GM20000 (cell line): ENCODE measurements at places on chromosomes 6 and 20.

DNA sequence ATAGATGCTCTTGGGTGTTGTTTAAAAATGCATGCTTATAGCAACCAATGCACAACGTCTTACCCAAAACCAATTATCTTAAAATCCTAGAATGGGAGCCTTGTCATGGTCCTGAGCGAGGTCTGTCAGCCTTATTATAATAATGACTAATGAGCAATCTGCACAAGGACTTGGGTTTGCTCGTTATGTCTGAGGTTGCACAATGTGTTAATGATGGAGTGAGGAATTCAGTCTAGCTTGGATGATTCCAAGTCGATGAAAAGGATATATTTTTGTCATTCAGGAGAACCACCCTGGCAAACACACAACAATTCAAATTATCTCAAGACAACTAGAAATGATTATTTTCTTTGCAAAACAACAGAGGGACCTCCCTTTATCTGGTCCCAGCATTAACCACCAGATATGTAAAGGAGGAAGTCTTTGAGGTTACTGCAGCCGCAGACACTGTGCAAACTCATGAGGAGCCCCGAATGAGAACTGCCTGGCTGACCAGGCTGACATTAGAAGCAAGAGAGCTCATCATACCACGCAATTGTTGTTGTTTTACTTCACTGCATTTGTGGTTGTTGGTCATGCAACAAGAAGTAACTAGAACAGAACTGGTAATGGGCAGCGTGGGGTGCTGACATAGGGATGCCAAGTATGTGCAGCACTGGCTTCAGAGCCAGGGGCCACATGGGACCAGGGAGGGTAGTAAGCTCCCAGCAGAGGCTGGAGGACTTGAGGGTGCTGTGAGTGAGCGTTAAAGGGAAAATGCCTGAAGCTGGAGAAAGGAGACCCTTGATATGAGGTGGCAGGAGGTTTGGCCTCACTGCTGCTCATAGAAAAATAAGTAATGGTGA is 488.3 kb downstream of the CDH26 start:
- DNase-seq, result no peak

DNA sequence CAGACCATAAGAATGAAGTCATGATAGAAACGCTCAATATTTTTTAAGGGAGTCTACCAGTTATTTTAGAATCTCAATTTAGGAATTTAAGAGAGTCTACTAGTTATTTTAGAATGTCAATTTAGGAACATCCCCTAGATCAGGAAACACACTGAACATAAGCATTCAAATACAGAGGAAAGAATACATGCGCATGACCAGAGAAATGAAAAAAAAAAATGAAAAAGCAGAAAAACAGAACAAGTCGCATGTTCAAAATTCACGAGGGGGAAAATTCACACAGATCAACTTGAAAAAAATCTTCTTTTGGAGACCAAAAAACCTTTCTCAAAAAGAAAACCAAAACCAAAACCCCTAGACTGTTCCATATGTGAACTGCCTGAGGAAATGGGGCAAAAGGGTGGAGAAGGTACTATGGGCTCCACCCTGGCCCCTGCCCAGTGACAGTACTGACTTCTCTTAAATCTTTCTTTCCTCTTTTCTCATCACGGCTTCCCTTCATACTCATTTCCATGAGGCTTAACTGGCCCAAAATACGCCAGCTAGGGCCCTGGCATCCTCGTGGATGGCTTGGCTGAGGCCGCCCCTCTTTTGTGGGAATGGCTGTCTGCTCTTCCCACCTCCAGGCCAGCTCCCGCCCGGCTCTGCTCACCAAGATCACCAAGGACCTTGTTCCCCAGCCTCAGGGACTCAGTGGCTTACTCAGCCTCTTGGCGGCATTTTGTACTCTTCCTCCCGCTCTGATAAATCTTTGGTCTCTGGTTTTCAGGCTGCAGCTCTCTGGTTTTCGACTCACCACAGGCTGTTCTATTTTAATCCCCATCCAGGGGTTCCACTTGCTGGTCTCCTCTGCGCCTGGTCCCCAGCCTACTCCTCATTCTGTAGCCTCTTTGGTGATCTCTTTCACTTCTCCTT is 11.2 kb downstream of the ZBTB2 start:
- peak; percentile 37 for DNase-seq

- DNase-seq, result no peak
Observed at GRCh38 chr6:21970569-21971300, 326.1 kb downstream of the PRL start.

DNA sequence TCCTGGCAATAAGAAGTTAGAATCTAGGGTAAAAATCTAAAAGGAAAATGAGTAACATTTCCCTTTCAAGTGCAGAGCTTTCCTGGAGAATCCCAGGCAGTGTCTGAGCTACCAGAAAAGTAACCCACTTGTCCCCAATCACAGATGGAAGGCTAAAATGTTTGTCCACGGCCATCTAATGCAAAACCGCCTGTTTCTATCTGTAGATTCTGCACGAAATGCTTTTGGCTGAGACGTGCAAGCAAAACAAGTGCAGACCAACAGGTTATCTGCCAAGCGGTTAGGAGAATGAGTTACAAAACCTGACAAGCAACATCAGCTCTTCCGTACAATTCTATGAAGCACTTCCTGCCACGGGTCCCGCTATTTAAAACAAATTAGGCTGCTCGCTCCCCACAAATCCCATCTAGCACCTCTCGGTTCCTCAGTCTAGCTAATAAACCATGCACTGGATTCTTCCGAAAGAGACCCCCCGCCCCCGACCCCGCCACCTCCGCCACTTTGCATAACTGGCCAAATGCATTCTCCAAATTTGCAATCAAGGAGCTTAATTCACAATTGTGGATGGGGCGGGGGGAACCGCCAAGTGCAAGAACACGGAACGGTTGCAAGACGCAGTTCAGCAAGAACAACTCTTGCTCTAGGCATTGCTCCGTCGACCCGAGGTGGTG is 1.4 kb downstream of the ELOVL5 start:
- peak; percentile 34 for DNase-seq

GRCh38 chr20:51434580-51435247 is 107.8 kb downstream of the NFATC2 start:
- DNase-seq, result no peak

GRCh38 chr20:44336725-44337380 is at the start of gene R3HDML:
R3HDML (plus strand) TSS chr20:44337043; CDS start chr20:44337158, 115 bp downstream.
- DNase-seq, result no peak

GRCh38 chr6:99225172-99225571 is 124.3 kb downstream of the FAXC start:
- DNase-seq, result no peak

- DNase-seq, result no peak
Observed at GRCh38 chr20:35597186-35597585, 18.4 kb upstream of the SPAG4 start.

DNA sequence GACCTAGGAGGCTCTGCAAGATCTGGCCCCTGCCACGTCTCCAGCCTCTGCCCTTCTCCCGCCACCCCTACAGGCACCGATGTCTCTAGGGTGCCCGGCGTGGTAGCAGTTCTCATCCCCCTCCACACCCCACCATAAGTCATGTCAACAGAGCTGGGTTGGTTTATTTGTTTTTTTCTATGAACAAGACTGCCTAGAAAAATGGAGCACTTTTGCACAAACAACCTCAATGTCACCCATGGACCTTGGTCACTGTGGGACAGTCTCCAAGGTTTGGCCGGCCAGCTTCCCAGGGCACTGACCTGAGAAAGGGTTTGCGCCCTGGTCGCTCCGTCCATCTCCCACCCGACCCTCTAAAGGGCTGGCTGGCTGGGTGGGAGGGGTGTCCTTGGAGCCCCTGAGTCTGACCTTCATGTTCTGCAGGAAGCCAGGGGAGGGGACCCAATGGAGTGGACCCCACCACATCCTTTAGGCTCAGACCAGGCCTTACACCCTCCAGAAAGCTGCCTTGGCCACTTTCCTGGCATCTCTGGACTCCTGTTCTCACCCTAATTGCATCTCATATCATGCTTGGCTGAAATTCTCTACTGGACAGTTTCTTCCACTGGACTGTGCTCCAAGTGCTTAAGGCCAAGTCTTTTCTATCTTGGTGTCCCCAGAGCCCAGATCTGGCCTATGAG is 104.8 kb upstream of the PTPN1 start:
- DNase-seq, result no peak

DNA sequence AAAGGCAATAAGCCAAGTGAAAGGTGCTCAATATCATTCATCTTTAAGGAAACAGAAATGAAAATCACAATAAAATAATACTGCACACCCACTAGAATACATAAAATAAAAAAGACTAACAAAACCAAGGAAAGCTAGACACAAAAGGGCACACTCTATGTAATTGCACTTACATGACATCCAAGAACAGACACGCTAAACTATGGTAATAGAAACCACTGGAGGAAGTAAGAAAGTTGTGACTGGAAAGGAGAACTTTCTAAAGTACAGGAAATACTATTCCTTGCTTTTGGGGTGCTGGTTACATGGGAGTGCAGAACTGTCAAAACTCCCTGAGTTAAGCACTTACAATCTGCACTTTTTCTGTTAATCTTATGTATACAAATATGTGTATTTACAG is 253.7 kb upstream of the RUNX2 start:
- DNase-seq, result no peak

- no peak for DNase-seq
Observed at GRCh38 chr20:57868310-57868709, 158.5 kb upstream of the PMEPA1 start.

- DNase-seq, result no peak
Observed at GRCh38 chr20:19777981-19778380, 19.9 kb downstream of the RIN2 start.

DNA sequence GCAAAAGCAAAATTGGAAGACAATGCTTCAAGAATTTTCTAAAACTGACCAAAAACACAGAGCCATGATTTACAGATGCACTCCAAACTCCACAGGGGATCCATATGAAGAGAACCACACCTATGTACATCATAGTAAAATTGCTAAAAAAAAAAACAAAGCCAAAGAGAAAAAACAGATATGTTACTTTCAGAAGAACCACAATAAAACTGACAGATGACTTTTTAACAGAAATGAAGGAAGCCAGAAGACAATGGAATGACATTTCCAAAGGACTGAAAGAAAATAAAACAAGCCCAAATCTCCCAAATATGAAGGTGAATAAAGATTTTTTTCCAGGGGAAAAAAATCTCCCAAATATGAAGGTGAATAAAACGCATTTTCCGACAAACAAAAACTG is 17.5 kb downstream of the TRERF1 start:
- DNase-seq, result no peak

GRCh38 chr20:10411673-10412072 is 22.3 kb downstream of the MKKS start:
- DNase-seq, result no peak
